ENCODE measurements at places on chromosomes 4 and X.

DNA sequence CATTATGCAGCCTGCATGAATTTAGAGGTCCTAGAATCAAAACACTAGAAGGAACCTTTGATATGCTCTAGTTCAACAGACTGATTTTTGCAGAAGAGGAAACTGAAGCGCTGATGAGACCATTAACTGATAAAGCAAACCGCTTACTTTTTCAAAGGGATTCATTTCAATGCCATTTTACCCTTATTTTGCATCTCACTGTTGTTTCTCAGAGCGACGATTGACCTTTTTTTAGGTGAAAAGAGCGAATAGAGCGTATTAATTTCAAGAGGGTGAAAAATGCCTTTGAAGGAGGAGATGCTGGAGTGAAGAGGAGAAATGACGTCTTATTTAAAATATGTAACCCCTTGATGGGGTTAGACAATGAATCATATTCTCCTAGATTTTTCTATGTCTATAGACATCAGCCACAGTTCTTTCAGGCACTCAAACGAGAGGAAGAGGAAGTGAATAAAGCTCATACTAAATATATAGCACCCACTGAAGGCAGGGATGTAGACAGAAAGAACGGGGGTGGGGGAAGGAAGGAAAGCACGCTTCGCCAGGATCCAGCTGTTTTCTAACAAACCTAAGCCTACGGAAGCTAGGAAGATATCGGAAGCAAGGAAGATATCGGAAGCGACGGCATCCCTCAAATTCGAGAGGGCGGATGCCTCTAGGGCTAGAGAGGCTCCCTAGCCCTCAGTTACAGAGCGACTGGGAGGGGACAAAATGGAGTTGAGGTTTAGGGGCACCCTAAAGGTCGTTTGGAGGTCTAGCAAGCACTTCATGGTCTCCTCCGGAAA lies 848 bp downstream of the ACSL4 start:
- no peak for DNase-seq

- DNase-seq = no peak
These were observed 2.2 kb downstream of the SPP1 start for GRCh38 chr4:87977521-87978278.

- DNase-seq = no peak
These were observed 402.2 kb upstream of the FGF13 start for GRCh38 chrX:139113708-139114107.

DNA sequence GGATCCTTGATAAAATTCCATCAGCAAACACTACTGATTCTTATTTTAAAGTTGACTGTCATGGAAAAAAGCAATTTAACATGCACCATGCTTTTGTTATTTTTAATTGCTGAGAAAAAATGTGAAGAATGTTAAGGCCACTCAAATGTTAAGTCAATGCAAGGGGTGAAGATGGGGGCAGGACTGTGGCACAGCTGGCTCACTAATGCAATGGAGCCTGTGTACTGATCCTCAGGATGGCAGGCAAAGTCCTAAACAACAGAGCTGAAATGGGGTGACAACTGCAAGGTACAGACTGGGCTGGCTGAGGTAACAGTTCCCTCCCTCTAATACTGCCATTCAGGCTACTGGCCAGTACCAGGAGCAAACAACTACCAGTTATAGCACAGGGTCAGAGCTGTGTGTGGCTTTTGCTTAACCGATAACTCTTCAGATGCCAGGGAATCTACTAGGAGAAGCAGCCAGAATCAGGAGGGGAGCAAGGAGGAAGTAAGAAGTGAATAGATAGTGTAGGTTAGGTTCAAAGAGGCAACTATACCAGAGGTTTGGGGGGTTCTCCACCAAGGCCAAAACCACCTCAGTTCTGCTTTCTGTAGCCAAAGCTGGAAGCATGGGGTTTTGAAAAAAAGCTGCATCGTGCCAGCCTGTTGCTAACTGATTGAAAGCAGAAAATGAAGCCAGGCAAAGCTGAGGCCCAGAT lies 372.6 kb downstream of the OPHN1 start:
- DNase-seq = no peak

DNA sequence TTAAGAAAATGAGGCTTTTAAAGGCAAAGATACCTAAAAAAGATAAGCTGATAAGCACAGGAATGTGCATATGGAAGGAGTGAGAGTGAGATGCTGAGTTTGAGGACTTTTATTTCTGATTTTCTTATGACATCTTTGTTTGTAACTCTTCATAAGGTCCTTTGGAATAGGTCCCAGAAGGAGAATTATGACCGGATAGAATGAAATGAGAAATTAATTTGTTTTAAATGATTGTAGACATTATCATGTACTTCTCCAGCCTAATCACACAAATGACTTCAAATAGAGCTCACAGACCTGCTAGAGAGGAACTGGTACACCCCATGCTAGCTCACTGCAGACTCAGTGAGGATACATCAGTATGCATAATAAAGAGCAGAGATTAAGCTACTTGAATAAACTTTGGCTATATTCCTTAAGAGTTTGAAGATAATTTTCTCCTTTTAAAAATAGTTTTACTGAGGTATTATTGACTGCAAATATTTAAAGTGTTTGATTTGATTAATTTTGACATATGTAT lies 5.6 kb downstream of the GK2 start:
- no peak for DNase-seq

DNA sequence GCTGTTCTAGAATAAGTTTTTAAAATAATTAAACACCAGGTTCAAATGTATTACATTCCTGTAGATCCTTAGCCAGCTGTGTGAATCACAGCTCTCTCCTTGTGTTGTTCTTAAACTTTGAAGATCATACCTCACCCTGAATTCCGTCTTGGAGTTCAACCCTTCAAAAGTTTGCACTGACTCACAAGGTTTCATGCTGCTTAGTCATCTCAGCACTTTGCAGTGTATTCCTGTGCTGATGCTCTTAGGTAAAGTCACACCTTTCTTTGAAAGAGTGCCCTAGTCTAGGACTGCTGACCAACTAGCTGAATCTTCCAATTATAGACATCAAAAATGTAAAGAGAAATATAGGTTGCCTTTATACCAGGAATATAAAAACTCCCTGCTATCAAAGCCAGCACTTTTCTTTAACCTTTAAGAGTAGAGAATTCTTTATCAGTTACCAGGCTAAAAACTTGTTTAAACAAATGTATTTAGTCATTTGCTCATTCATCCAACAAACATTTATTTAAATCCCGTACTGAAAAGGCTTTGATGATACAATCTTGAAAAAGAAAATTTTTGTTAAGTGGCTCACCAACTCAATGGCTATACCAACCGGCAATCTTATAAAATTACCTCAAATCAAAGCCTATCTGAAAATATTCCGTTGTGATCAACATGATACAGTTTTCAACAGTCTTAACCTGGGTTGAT lies 169.7 kb downstream of the RAP1GDS1 start:
- DNase-seq = peak; percentile 57

DNA sequence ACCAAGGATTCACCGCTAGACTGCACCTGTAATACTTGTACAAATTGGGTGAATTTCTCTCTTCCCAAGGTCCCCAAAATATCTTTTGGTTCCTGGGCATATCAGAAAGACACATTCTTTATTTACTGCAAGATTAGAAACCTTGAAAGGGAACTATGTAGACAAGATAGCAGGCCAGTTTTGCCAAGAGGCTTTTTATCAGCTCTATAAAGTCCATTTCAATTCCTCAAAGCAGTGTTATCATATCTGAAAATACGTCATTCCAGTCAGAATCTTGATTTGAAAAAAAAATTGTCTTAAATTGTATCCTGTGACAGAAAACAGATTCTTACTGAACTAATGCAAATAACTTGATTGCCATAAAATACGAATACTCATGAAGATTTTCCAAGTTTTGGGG lies 37.0 kb upstream of the NSG1 start:
- DNase-seq = no peak

- DNase-seq = no peak
These were observed 382.7 kb downstream of the UNC5C start for GRCh38 chr4:95165926-95166524.

GRCh38 chrX:148722966-148723365 lies 222.5 kb downstream of the AFF2 start:
- no peak for DNase-seq

GRCh38 chrX:29308726-29309125 lies 721.5 kb downstream of the IL1RAPL1 start:
- no peak for DNase-seq

DNA sequence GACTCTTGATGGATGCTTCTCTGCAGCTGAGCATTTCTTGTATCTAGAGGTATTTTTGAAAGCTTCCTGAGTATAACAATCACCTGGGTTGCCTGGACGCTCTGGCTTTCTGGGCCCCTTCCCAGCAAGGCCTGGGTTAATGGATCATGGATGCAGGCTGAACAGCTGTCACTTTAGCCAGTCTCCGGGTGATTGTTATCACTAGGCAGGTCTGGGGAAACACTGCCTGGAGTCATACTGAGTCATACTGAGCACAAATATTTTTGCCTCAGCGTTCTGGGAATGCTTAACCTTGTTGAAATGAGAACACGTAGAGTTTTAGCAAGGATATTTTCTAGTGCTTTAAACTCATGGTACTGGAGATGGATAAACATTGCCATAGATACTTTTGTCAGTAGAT lies 102.6 kb downstream of the PHEX start:
- no peak for DNase-seq

- DNase-seq = no peak
These were observed 633.6 kb downstream of the SPRY1 start for GRCh38 chr4:124030147-124030546.

DNA sequence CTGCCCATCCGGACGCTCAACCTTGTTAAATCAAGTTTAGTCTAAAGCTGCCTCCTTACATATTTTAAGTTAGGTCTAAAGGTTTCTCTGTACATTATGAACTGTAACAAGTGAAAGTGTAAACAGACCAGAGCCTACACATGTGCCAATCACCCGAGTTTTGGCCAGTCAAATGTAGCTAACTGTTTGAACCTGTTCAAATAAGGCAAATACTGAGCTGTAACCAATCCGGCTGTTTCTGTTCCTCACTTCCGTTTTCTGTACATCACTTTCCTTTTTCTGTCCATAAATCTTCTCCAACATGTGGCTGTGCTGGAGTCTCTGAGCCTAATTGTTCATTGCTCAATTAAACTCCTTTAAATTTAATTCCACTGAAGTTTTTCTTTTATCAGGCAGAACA lies 113.3 kb upstream of the SHISA3 start:
- DNase-seq = no peak

GRCh38 chr4:74111990-74112389 lies 13.0 kb upstream of the CXCL2 start:
- DNase-seq = no peak

DNA sequence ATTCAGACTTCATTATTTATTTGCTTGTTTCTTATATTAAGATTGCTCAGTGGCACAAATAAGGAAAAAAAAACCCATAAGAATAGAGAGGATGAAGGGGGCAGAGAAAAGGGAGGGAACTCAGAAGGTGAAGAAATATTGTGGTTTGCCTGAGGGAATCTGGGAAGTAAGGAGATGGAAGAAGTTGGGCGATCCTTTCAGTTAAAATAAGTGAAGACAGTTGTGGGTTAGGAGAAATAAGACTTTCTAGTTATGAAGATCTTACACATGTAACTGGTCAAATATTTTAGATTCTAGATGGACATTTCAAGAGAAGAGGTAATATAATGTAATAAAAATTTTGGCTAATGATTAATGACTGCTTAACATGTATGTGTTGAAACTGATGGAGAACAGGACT lies 138.7 kb upstream of the LIMCH1 start:
- DNase-seq = peak; percentile 39

DNA sequence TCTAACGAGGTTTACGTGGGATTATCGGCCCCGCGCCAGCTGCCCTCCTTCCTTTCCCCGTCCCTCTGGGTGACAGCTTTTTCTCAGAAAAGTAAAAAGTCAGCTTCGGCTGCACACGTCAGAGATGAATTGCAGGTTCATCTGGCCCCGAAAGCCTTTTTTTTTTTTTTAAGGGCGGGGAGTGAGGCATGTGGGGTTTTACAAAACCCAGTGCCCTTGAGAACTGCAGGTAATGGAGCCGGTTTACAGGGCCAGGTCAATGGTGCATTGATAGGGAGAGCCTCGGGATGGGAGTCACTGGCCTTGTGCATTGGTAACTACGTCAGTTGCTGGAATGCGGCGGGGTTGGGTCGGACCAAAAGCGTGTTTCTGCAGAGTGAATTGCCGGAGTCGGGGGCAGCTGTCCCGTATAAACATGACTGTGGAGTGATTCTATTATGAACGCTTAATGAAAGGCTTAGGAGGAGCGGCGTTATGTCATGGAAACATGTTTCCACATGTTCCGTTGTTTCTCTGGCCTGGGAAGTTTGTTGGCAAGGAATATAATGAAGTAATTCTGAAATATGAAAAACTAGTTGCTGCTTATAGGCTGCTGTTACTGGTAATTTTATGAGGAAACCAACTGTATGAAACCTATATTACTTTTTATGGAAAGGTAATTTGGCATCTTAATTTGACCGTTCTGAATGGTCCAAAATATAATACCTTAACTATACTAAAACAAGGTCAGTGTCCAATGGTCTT lies 1.1 kb downstream of the HSPA4L start:
- DNase-seq = no peak

DNA sequence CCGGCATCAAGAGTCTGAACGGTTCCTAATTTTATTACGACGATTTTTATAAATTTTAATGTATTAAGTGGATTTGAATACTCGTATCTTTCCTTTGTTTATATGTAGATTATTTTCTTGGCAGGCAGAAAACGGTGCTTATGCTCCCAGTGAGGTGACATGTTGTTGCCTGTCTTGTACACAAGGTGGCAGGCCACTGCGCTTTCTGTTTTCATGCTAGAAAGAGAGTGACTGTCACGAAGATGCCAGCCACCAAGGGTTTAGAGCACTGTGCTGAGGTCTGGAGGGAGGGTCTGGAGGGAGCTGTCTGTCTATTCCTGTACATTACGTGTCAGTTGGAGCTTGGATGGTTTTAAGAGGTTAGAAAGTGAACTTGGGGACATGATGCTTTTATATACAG lies 87.7 kb downstream of the SHROOM2 start:
- no peak for DNase-seq

DNA sequence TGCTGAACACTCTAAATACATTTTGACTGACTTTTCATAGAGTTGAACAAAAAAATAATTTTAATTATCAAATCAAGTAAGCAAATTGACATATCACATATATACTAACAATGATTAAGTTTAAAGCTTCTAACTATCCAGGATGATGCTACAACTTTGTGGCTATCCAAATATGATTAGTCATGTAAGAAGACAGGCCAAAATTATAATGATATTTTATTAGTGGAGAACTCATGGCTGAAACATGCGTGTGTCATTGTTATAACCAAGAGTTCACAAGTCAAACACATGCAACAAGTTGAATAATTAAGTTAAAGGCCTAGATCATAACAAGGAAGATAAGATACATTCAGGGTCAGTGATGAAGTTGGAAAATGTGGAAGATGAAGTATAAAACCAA lies 346.8 kb downstream of the FSTL5 start:
- no peak for DNase-seq

DNA sequence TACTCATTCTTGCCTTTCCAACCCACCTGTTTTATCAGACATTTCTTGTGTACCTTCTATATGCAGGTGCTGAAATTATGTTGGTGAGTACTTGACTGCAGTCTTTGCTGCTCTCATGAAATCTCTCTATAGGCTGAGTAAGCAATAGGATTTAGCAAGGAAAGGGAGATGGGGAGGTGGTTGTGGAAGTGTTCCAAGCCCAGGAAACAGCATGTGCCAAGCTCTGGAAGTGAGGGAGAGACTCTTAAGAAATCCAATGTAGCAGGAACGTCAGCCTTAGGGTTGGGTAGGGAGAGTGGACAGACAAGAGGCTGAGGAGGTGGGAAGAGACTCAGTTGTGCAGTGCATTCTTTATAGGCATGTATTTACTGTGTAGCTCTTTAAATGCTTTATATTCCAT lies 5.6 kb downstream of the SEPTIN11 start:
- no peak for DNase-seq

GRCh38 chr4:42464550-42465094 lies 67.3 kb downstream of the SHISA3 start:
- DNase-seq = no peak

GRCh38 chrX:131264053-131264452 lies 25.1 kb downstream of the IGSF1 start:
- no peak for DNase-seq
